Body of pancreas (tissue), 4 donors: ENCODE measurements at places on chromosomes 4 and X.

DNA sequence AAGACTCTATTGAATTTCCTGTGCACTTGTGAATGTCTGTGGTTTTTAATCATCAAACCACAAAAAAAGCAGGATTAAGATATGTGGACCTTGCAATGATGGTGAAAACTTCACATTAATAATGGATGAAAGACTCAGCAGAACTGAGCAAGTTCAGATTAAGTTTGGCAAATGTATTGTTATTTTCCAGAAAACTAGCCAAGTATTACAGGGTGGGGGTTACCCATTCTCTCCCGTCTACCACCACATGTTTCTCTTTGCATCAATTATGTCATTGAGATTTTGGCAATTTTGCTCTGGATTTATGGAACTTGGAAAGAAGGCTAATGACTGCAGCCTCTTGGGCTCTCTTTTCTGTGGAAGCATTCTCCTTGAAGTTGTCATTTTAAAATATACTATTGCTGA lies 577.1 kb downstream of the ANKRD50 start:
- DNase-seq: no peak

DNA sequence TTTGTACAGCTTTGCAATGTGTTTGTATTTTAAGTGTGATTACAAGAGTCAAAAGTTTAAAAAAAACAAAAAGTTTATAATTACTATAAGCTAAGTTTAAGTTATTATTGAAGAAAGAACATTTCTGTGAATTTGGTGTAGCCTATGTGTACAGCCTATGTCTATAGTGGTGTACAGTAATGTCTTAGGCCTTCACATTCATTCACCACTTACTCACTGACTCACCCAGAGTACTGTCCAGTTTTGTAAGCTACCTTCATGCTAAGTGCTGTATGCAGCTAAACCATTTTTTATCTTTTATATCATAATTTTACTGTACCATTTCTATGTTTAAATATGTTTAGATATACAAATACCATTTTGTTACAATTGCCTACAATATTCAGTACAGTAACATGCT lies 182.3 kb downstream of the RPA4 start:
- DNase-seq: no peak

GRCh38 chrX:96684339-96685209 lies at the start of gene DIAPH2:
Gene DIAPH2, plus strand, starts transcription at chrX:96684842.
- peak; percentile 87 for DNase-seq

DNA sequence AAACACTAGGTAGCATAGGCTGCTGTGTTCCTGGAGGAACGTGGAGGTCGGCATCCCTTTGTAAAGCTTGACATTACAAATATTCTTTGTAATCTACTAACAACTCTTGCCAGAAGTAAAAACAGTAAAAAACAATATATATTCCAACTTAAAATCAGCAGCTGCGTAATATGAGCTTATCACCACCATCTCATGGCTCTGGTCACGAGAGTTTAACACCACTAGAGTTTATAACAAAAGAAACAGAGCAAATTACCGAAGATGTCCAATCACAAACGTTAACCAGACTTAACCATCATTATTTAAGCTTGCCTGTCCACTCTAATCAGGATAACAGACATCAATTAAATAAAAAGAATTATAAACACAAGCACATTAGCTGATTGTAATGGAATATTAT lies 236.7 kb downstream of the PCDH7 start:
- no peak for DNase-seq

GRCh38 chrX:107579956-107580355 lies 48.4 kb upstream of the PRPS1 start:
- DNase-seq: no peak

DNA sequence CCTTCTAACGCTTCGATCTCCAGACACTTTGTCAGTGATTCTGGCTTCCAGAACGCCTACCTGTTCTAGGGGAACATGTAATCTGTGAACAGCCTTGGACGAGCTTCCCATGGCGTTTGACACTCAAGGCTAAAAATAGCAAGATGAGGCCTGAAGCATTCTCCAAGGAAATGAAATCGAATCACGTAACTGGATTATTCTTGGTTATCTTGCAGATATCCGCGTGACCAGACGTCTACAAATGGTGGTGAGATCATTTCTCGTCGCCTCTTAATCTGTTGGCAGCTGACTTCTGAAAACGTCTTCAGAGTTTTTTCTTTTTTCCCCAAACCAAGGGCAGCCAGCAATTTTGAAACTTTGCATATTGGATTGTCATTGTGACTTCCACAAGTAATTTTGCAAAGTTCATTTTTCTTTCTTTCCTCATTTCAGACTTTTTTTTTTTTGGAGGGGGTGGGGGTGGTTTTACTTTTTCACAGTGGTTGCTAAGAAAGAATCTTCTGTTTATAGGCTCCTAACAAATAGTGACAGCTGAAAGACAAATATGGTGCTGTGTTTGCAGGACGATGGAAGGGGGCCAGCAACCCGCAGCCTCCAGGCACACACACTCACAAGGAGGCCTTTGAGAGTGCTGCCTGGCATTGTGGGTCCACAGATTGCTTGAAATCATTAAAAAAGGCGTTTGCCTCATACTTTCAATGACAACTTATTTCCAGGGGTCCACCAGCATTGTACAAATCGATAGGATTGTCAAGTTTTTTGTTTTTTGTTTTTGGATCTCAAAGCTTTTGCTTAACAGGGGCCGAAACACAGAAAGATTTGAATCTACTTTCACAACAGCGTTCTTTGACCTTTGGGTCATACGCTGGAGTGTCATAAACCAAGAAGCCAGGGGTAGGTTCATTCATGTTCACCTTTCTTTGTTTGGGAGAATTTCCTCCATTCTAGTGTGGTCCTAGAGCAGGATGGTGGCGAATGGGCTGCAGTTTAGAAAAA lies 32.4 kb upstream of the PDLIM3 start:
- peak; percentile 68 for DNase-seq

DNA sequence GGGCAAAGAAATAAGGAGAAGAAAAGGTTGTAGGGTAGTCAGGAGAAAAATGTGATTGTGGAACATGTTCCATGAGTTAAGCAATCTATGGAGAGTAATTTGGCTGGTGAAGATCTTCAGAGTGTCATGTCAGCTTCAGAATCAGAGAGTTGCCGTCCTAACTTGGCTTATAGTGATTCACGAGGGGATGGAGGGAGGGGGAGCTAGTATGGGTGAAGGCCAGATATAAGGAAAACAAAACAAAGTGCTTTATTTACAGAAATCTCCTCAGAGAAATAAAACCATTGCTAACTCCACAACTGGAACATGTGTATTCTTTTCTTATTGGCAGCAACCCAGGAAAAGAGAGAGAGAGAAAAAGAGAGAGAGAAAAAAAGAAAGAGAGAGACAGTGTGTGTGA lies 256.5 kb upstream of the NRK start:
- no peak for DNase-seq

GRCh38 chrX:7111518-7111917 lies 36.0 kb upstream of the STS start:
- no peak for DNase-seq

- no peak for DNase-seq
Measured at GRCh38 chrX:154819771-154820341, 14.6 kb upstream of the MPP1 start.

- no peak for DNase-seq
Measured at GRCh38 chrX:68822641-68823410, 6.0 kb upstream of the EFNB1 start.

DNA sequence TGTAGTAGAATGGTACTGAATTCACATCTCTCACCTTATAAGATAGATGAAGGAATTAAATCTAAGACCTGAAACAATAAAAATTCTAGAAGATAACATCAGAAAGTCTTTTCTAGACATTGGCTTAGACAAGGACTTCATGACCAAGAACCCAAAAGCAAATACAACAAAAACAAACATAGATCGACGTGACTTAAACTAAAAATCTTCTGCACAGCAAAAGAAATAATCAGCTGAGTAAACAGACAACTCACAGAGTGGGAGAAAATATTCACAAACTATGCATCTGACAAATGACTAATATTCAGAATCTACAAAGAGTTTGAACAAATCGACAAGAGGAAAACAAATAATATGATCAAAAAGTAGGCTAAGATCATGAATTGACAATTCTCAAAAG lies 38.8 kb downstream of the UGT2A3 start:
- DNase-seq: no peak

DNA sequence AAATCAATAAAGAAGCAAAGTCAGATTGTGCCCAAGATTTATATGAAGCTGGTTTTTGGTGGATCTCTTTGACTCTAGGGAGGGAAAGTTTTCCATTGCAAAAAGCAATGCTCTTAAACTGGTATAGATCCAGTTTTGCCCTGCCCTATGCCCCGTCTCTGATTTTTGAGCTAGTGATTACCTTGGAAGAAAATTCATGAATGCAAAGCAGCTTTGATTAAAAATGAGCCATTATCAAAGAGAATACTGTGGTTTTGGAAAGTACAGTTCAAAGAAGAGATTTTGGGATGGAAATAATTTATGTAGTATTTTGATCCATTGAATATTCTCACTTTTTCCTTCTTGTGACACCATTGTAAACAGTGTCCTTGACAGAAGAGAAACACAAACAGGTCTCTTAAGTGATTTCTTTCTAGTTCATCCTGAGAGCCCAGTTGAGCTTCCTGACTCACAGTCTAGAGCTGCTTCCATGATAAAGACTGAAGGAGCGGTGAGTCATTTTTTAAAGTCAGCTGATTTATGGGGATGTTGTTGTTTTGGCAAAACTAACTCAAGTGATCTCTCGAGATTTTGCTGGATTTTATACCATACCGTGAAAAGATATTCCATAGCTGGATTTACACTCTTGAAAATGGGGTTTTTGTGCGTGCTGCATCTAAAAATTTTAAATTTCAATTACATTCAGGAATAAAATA lies 76.7 kb downstream of the AFF1 start:
- DNase-seq: no peak

DNA sequence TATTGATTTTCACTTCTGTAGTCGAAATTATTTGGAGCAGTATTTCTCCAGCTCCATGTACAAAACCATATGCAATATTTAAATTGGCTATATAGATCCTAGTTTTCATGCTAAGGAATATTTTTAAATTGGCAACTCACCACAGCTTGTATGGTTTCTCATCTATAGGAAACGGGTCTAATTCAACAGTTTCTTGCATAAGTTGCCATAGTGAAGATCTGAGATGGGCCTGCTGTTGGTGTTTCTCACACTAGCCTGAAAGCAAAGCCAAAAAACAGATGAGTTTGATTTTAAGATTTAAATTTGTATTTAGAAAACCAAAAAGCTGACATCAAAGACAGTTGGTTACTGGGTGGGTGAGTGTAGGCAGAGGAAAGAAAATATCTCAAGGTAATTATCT lies 5.5 kb downstream of the MAPK10 start:
- DNase-seq: no peak

GRCh38 chr4:140311257-140311835 lies 62.1 kb upstream of the SCOC start:
- no peak for DNase-seq

DNA sequence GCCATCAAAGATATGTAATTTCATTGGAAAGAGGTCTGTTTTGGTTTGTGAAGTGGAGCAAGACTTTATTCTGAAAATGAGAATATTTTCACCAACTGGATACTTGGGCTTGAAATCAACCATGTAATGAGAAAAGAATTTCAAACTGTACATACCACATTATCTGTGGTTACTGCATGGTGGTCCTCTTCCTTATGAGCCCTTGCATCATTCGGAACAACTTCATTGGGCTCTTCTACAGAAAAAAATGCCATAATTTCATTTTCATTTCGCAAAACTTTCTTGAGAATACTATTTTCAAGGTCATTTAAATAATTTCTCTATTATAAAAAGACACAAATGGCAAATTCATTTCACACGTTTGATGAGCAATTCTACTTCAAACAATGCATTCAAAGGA lies 148.6 kb upstream of the RPS6KA6 start:
- DNase-seq: no peak

DNA sequence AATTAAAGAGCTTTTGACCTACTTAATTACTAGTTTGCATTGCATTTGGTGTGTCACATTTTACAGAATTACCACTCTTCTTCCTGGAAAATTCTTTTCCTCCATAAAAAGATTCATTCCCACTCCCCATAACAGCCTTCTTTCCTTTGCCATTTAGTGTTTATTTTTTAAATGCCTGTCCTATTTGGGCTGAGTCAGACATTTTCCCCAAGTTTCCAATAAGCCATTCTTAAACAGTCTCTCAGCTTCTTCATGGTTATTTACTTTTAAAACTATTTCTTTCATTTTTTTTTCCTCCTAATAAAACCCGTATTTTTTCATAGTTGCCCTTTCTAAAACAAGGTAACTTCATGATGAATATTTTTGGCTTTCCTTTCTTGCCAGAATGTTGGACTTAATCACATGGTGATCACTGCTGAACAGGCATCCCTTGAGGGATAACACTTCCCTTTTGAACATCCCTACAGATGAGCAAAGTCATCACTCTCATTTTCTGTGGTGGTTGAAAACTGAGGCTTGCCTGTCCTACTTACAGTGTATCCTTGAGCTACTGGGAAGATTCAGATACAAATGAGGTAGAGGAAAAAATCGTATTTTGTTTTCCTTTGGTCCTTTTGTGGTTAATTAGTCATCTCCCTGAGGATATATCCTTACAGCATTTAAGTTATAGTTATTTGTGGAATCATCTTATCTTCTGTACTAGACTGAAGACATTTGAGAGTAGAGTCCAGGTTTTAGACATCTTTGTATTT lies 520.5 kb upstream of the NR3C2 start:
- no peak for DNase-seq

- DNase-seq: no peak
Measured at GRCh38 chr4:21454831-21455230, 493.7 kb downstream of the KCNIP4 start.

DNA sequence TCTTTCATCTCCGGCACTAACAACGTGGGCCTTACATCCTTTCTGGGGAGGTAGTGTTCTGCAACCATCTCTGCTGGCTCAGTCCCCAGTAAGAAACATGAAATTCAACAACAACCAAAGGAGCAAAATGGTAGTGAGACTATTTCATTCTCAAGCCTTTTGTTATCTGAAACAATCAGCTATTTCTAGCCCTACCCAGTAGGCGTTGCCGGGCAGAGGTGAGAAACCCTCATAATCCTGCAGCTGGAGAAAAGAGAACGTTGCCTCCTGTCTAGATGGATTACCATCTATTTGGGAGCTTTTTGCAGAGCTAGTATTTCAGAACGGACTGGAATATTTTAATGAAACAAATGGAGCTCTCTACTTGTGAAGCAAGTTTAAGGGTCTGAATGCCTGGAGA lies 66.4 kb upstream of the GPR174 start:
- DNase-seq: no peak
